ENCODE measurements at places on chromosomes 4 and X.
A peak's percentile ranks its signal among the peaks of the same experiment; 100 is the strongest.

GRCh38 chr4:39362827-39363226 is 3.3 kb downstream of the RFC1 start:
- DNase-seq: no peak

DNA sequence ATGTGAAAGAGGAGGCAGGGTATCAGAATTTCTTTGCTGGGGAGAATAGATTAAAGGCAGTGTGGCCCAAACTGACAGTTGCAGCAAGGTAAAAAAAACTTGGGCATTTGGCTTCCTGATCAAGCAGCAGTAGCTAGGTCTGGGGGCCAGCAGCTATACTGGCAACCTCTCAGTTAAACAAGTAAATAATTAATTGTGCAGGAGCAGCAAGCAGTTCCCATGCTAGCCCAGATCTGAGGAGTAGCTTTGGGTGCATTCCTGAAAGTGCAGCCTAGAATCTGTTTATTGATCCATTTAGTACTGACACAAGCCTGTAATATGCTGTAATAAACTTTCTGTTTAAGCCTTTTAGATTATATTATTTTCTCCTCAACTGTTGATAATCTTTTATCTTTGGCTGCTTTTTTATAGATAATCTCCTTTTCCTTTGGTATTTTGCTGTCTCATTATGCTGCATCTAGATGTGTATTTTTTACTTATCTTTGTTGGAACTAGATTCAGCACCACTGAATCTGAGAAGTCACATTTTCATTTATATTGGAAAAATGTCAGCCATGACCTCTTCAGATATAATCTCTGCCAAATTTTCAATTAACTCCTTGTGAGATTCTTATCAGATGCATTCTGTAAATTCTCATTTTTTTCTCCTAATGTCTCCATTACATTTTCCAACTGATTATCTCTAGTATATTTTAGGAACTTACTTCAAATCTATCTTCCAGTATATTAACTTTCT is 276.3 kb downstream of the STPG2 start:
- no peak for DNase-seq

- DNase-seq: no peak
These were observed 64.5 kb upstream of the CLDN34 start for GRCh38 chrX:9902656-9903055.

DNA sequence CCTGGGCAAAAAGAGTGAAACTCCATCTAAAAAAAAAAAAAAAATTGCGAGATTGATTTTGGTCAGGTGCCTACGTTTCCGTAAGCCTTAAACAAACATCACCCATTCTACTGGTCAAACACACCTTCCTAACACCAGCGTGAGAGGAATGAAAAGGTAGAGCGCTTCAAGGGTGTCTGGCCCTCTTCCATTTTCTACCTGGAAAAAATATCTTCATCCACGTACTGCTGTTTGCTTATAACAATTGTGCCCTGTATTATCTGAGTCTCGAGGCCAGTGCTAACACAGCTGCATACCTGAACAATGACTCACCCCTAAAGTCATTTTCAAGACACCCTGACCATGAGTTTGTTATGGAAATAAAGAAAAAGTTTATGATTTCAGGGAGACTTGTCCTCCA is 13.9 kb downstream of the TMSB4X start:
- no peak for DNase-seq

GRCh38 chr4:76458825-76459224 is 23.8 kb downstream of the SHROOM3 start:
- no peak for DNase-seq

- DNase-seq: no peak
These were observed 64.4 kb downstream of the ASMT start for GRCh38 chrX:1679238-1679637.

DNA sequence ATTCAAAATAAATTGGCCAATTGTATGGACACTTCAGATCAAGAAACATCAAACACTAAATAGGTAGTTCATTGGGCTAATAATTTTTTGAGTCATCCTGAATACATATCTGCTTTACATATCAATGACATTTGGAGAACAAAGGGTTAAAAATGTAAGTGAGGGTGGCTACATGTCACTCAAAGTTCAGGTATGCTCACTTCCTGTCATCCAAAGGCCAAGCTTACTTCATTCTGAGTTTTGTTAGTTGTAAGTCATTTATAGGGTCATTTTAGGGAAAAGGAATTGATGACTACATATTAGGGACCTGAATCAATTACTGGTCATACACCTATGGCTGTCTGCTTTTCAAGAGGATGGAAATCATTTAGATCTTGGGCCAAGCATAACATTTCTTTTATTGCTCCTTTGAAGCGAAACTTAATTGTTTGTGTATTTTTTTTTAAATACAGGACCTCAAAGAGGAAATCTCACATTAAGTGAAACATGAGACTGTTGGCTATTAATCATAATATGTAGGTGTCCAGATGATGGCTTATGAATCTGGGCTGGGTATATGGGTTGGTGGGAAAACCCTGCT is 119.2 kb upstream of the LEF1 start:
- no peak for DNase-seq

GRCh38 chr4:531076-531475 is 32.1 kb downstream of the PIGG start:
- DNase-seq: no peak

DNA sequence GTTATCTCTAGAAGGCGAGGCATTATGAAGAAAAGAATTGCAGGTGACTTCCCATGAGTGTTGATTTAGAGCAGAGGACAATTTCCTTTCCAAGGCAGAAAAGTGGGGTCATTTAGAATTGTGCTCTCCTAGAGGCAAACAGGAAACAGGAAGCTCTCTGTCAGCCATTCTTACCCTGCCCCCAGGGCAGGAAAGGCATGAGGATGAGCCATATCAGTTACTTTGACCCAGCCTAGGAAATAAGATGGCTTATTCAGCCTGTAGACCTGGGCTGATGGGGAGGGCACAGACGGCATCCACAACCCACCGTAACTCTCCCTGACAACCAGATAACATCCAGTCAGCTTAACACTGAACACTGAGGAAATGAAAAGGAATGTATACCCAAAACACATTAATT is 88.8 kb upstream of the KDR start:
- DNase-seq: no peak

- DNase-seq: no peak
These were observed 198.6 kb downstream of the LRBA start for GRCh38 chr4:150816491-150816890.

- no peak for DNase-seq
These were observed 16.9 kb upstream of the TMEM271 start for GRCh38 chr4:592825-593520.

DNA sequence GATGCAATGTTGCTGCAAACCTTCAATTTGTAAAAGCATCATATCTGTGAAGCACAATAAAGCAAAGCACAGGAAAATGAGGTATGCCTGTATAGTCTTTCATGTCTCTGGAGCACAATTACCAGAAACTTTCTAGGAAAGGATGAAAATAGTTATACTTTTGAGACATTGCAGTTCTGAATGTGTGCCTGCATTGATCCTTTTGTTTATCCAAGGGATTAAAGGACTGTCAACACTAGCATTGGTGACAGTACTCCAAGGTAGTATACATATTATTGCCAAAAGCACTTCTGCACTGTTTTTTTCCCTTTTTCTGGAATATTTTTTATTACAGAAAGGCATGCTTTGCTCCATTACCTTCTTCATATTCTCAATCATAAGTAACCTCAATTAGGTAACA is 476.0 kb downstream of the GABRG1 start:
- DNase-seq: no peak

- no peak for DNase-seq
These were observed 11.8 kb upstream of the HSD17B10 start for GRCh38 chrX:53445977-53446376.

- no peak for DNase-seq
These were observed 54.0 kb downstream of the GC start for GRCh38 chr4:71729856-71730255.

GRCh38 chrX:39331082-39331704 is 529.9 kb downstream of the MID1IP1 start:
- DNase-seq: no peak

GRCh38 chrX:40485973-40486372 is 94.8 kb upstream of the ATP6AP2 start:
- DNase-seq: no peak

GRCh38 chr4:155900381-155900780 is 3.1 kb upstream of the TDO2 start:
- DNase-seq: peak; percentile 40

- DNase-seq: no peak
These were observed 3.9 kb downstream of the RBM10 start for GRCh38 chrX:47148946-47149345.

- no peak for DNase-seq
These were observed 120.0 kb downstream of the SH3RF1 start for GRCh38 chr4:169150806-169151205.
